ENCODE measurements at places on chromosomes 4 and X. TPM values are rescaled to one million over a fixed set of nuclear protein-coding genes. Genes with fewer than 3 reads are reported as not detected.
A peak's percentile ranks its signal among the peaks of the same experiment; 100 is the strongest.

FGFR3 gene
- 56.2 TPM for total RNA-seq

DNA sequence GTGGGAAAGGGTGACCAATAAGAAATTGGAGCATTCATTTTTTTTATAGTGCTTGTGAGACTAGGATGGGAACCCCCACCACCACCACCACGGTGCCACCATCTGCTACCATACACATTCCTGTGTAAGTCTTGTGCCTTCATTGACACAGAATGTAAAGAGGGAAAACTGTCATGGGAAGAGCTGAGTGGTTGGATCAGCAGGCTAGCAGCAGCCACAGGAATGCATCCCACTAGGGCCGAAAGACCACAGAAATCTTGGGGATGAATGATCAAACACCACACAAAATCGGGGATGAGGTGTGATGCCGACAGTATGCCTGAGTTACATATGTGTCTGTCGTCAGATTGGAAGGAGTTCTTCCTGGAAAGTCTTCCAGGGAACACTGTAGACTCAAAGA lies 69.2 kb downstream of the SRPX start:
- H3K36me3 ChIP-seq: no peaks in the 10 kb centered on the region
- no peak overlapping the region for H3K27ac ChIP-seq
- no peaks in the 10 kb centered on the region for H3K27me3 ChIP-seq

DNA sequence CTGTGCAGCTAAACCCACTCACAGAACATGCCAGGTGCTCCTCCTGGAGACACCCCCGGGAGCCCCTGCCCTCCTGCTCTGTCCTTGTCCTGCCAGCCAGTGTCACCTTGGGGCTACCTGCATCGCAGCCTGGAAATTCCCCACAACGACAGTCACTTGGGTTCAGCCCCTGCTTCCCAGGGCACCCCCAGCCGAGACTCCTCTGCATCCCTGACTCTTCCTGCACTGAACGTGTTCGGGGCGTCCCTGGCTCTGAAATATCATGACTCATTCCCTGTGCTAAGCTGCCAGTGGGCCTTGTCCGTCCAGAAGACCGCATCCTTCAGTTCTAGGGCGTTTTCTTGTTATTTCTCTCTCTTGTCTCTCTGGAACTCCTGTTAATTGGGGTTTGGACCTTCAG lies 5.8 kb downstream of the CFAP99 start:
- H3K27me3 ChIP-seq: peaks cover 39% of the 10 kb centered on the region
- peaks cover 1% of the 10 kb centered on the region for H3K4me1 ChIP-seq
- H3K4me3 ChIP-seq: no peak overlapping the region
- DNase-seq: no peak
- H3K36me3 ChIP-seq: no peaks in the 10 kb centered on the region

DNA sequence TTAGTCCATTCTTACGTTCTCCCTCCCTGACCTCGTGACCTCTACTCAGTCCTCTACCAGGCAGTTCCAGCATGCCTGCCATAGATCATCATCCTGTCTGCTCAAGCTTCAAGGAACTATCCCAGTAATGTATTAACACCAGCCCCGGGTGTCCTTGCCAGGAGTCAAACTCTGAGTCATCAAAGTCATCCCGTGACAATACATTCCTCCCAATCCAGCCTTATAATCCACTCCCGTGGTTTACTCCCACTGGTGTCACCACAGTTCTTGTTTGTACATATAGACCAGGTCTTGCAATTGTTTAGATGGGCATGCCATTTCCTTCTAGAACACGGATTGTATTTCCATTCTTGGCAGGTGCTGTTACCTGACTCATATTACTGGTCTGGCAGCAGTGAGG lies 68.7 kb upstream of the TAB3 start:
- no peak overlapping the region for H3K4me3 ChIP-seq
- H3K27me3 ChIP-seq: no peaks in the 10 kb centered on the region
- peaks cover 5% of the 10 kb centered on the region for H3K4me1 ChIP-seq
- DNase-seq: no peak
- H3K27ac ChIP-seq: no peak overlapping the region

FMR1NB gene
- not detected for total RNA-seq

- no peak for DNase-seq
- H3K36me3 ChIP-seq: no peaks in the 10 kb centered on the region
- no peak overlapping the region for H3K4me3 ChIP-seq
- H3K27me3 ChIP-seq: no peaks in the 10 kb centered on the region
- no peak overlapping the region for H3K27ac ChIP-seq
These were observed 1601.5 kb upstream of the PCDH10 start for GRCh38 chr4:131547506-131547981.

ARAF gene
- total RNA-seq: 62.1 TPM

GRCh38 chr4:142846108-142846728 lies at the start of gene INPP4B:
INPP4B (minus strand) TSS chr4:142846301.
- H3K36me3 ChIP-seq: no peaks in the 10 kb centered on the region
- peaks cover 10% of the 10 kb centered on the region for H3K27me3 ChIP-seq
- H3K4me3 ChIP-seq: peak within 1 kb of the TSS; percentile 52
- peaks cover 3% of the 10 kb centered on the region for H3K4me1 ChIP-seq

- H3K4me3 ChIP-seq: no peak overlapping the region
- no peaks in the 10 kb centered on the region for H3K36me3 ChIP-seq
- H3K27me3 ChIP-seq: no peaks in the 10 kb centered on the region
- H3K27ac ChIP-seq: no peak overlapping the region
- H3K4me1 ChIP-seq: no peaks in the 10 kb centered on the region
These were observed 114.6 kb downstream of the TBCK start for GRCh38 chr4:106201373-106201772.

DNA sequence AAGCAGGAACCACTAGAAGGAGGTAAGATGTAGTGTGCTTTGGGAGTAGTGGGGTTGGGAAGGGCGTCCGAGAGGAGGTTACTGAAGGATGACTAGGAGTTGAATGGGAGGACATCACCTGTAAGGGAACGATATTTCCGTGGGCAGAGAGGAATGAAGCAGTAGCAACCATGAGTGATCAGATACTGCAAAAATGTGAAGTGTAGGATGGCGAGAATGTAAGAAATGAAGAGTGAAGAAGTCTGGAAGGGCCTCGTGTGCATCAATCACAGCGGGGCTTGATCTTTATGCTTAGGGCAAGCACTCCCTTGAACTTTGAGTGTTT lies 594 bp downstream of the MSMO1 start:
- H3K36me3 ChIP-seq: no peaks in the 10 kb centered on the region
- peaks cover 10% of the 10 kb centered on the region for H3K4me1 ChIP-seq
- H3K4me3 ChIP-seq: peak overlapping the region; percentile 78
- no peaks in the 10 kb centered on the region for H3K27me3 ChIP-seq

DNA sequence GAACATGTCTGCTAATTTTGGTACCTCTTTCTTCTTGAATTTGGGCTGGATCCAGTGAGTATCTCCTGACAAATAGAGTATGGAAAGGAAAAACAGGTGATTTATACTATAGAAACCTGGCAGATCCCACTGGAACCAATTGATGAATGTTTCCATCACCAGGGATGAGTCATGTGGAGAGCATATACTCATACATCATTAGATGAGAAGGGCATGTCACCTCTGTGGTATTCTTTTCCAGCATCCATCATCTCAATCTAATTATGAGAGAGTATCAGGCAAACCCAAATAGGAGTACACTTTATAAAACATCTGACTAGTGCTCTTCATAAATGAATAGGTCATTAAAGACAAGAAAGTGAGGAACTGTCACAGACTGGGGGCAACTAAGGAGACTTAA lies 90.7 kb downstream of the CLDN22 start:
- no peaks in the 10 kb centered on the region for H3K4me1 ChIP-seq
- no peak for DNase-seq
- H3K27me3 ChIP-seq: no peaks in the 10 kb centered on the region

DNA sequence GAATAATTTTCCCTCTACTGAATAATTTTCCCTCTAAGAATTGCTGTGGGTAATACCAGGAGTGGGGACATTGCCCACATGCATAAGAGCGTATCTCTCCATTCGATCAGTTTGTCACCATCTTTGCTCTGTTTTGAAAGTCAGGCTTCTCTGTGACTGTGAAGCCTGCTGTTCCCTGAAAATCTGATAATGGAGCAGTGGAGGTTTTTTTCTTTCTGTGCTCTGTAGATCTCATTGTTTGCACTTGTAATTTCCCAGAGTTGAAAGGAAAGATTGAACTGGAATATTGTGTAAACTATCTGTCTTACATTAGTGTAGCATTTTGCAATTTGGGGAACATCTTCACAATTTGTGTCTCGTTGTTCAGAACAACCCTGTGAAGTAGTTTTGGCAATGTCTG lies 4.3 kb downstream of the ZXDB start:
- DNase-seq: no peak
- no peaks in the 10 kb centered on the region for H3K27me3 ChIP-seq
- no peaks in the 10 kb centered on the region for H3K36me3 ChIP-seq
- H3K4me3 ChIP-seq: peak overlapping the region; percentile 2

ASMT gene
- not detected for total RNA-seq

SPANXA1 gene
- not detected for total RNA-seq

TET2 gene
- 33.6 TPM for total RNA-seq

- H3K27ac ChIP-seq: no peak overlapping the region
- no peaks in the 10 kb centered on the region for H3K36me3 ChIP-seq
- H3K4me1 ChIP-seq: no peaks in the 10 kb centered on the region
These were observed 106.0 kb upstream of the AR start for GRCh38 chrX:67437821-67438220.

- DNase-seq: no peak
- no peaks in the 10 kb centered on the region for H3K36me3 ChIP-seq
- no peaks in the 10 kb centered on the region for H3K4me1 ChIP-seq
- H3K27ac ChIP-seq: no peak overlapping the region
- H3K4me3 ChIP-seq: no peak overlapping the region
These were observed 172.1 kb upstream of the SLC7A11 start for GRCh38 chr4:138414202-138414601.

DNA sequence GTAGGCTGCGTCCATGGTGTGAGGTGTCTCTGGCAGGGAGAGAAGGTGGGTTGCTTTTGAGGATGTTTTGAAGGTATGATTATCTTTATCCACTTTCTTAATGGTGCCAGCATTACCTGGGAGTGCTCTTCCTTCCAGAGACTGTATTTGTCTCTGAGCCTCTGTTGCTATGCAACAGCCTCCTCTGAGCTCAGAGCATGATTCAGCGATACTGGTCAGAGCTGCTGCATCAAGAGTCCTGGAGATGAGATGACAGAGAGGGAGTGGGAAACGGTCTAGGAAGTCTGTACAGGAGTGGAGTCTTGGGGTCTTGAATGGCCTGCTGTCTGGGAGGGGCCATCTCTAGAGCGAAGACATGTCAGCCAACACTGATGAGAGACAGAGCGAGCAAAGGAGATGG lies 104.4 kb upstream of the RAB40AL start:
- no peaks in the 10 kb centered on the region for H3K27me3 ChIP-seq
- no peak overlapping the region for H3K27ac ChIP-seq
- no peaks in the 10 kb centered on the region for H3K36me3 ChIP-seq

GRCh38 chr4:30450474-30450873 lies 269.7 kb upstream of the PCDH7 start:
- H3K27ac ChIP-seq: no peak overlapping the region
- H3K27me3 ChIP-seq: no peaks in the 10 kb centered on the region
- no peaks in the 10 kb centered on the region for H3K4me1 ChIP-seq
- no peak for DNase-seq
- H3K4me3 ChIP-seq: no peak overlapping the region

GRCh38 chr4:57158221-57158620 lies 48.0 kb upstream of the IGFBP7 start:
- H3K27me3 ChIP-seq: no peaks in the 10 kb centered on the region
- no peak overlapping the region for H3K4me3 ChIP-seq
- no peaks in the 10 kb centered on the region for H3K4me1 ChIP-seq
- no peak for DNase-seq
- H3K36me3 ChIP-seq: no peaks in the 10 kb centered on the region

- no peak overlapping the region for H3K27ac ChIP-seq
- no peak for DNase-seq
- H3K27me3 ChIP-seq: no peaks in the 10 kb centered on the region
- no peak overlapping the region for H3K4me3 ChIP-seq
These were observed 90.5 kb upstream of the ZNF827 start for GRCh38 chr4:146029147-146029546.

RHOXF1 gene
- 10.8 TPM for total RNA-seq

GRCh38 chrX:30538271-30538670 lies 39.3 kb downstream of the TASL start:
- no peak overlapping the region for H3K4me3 ChIP-seq
- no peaks in the 10 kb centered on the region for H3K27me3 ChIP-seq
- no peaks in the 10 kb centered on the region for H3K4me1 ChIP-seq
- no peak overlapping the region for H3K27ac ChIP-seq

TLR10 gene
- total RNA-seq: not detected

DNA sequence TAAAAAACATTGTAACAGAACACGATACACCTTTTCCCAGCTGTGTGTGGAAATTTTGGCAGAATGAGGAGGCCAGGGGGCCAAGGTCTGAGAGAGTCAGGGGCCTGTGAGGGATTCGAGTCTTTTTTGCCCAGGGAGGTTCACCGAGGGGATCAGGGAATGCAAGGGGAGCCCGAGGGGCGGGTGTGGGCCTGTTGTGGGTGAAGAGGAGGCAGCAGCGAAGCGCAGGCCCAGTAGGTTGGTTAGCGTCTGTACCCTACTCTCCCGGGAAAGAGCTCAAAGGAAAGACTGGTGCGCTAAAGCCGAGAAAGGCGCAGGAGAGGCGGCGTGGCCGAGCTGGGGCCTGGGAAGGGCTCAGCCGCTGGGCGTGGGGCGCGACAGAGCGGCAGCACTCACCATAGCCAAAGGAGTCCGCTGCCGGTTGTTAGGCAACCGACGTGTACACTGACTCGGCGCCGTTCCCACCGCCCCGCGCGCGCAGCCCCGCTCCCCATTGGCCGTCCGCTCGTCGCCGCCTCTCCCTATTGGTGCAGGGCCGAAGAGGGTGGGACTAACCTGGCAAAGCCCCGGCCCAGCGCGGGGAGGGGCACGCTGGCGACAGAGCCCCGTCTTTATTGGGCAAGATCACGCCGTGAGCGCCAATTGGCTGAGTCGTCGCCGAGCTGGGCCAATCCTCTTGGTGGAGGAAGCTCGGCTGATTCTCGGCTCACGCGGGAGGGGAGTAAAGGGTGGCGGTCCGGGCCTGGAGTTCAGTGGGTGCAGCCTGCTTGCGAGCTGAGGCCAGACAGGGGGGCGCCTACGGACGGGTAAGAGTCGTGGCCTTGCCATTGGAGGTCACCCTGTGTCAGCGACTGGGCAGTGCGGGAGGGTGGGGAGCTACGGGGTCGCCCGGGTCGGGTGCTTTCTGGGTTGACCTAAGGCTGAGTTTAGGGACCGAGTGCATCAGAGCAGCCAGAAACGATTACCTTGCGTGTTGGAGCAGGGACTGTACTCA lies at the start of the genes CETN2 and NSDHL:
CETN2 (minus strand) TSS at position 446 of the 994 bp plus-strand sequence; CDS start at position 399, 47 bp downstream.
NSDHL (plus strand) TSS at position 752 of the 994 bp plus-strand sequence. CDS start 15,262 bp downstream, outside the sequence.
- no peaks in the 10 kb centered on the region for H3K27me3 ChIP-seq
- no peaks in the 10 kb centered on the region for H3K36me3 ChIP-seq
- peaks cover 5% of the 10 kb centered on the region for H3K4me1 ChIP-seq
- DNase-seq: peak; percentile 96
- peak within 1 kb of the TSS; percentile 46 for H3K4me3 ChIP-seq

DNA sequence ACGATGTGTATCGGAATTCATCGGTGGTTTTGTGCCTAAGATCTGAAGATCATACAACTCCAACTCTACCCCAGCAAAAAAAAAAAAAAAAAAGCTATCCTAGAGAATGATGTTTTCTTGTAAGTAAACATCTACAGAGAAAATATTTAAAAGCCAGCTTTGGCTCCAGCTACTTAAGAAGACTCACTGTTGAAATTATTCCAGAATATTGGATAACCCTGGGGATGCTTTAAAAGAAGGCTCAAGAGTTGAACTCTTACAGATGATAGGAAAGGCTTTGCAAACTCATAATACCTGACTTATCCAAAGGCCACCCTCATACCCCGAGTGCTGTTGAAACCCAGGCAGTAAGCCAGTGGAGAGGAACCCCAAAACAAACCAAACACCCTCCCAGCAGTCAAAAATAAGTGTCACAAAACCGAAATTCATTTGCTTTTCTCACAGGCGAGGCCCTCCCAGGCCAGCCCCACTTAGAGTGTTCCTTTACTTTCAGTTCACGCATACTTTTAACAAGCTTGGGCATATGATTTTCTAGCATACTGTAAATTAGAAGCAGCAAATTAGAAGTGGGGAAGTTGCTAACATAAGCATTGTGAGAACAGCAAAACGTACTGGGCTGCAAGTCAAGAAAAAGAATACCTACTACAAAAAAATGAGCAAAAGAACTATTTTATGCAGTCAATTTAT lies 2.7 kb upstream of the AMELX start:
- no peaks in the 10 kb centered on the region for H3K27me3 ChIP-seq
- no peaks in the 10 kb centered on the region for H3K4me1 ChIP-seq
- DNase-seq: no peak
- no peaks in the 10 kb centered on the region for H3K36me3 ChIP-seq
